ENCODE measurements at places on chromosomes 5 and 9.

DNA sequence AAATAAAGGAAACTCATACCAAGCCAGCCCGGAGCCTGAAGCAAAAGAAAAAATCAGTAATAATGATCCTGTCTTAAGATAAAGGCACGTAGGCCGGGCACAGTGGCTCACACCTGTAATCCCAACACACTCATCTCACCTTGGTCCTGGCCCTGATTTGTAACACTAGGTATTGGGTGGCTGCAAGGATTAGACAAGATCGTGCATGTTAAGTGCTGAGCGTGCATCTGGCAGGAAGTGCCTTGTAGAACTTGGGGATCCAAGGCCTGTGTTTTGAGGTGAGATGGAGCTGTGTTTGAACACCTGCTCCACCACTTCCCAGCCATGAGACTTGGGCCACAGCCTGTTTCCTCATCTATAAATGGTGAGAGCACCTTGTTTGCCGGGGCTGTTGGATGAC lies 41.5 kb downstream of the SPRY4 start:
- no peak for DNase-seq
- no peak overlapping the region for H3K4me3 ChIP-seq
- peaks cover 9% of the 10 kb centered on the region for H3K4me1 ChIP-seq
- H3K36me3 ChIP-seq = no peaks in the 10 kb centered on the region
- H3K27me3 ChIP-seq = no peaks in the 10 kb centered on the region

DNA sequence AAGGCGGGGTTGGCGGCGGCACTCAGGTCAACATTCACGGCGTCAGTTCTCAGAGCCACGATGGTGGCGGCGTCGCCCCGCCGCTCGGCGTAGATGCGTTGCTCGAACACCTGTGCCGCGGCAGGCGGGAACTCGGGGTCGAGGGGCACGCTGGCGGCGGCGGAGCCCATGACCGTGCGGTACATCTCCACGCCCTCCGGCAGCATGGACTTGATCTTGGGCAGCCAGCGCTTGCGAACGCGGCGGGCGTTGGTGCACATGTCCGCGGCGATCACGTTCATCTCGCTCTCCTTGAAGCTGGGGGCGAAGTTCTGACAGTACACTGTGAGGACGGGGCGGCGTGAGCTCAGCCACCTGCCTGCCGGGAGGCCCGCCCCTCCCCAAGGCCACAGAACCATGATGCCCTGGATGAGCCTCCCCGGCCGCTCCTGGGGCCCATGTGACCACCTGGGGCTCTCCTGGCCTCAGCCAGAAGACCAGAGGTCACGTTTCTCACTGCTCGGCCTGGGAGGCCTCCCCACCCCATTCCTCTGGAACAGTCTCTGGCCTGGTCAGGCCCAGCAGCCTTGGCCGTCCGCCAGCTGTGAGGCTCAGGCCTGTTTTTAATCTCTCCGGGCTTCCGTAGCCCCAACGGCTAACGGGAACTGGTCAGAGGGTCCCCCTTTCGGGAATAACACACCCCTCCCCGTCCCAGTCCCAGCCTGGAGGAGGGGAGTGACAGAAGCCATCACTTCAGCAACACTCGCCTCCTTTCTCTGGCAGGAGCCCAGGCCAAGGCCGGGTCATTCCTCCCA lies 50.7 kb upstream of the UBAC1 start:
- no peak overlapping the region for H3K4me3 ChIP-seq
- H3K36me3 ChIP-seq = no peaks in the 10 kb centered on the region
- no peaks in the 10 kb centered on the region for H3K4me1 ChIP-seq
- no peak overlapping the region for H3K27ac ChIP-seq

- no peak overlapping the region for H3K4me3 ChIP-seq
- H3K27me3 ChIP-seq = no peaks in the 10 kb centered on the region
- no peak overlapping the region for H3K27ac ChIP-seq
- no peak for DNase-seq
- H3K4me1 ChIP-seq = no peaks in the 10 kb centered on the region
Measured at GRCh38 chr9:84642553-84643141, 26.9 kb upstream of the NTRK2 start.

DNA sequence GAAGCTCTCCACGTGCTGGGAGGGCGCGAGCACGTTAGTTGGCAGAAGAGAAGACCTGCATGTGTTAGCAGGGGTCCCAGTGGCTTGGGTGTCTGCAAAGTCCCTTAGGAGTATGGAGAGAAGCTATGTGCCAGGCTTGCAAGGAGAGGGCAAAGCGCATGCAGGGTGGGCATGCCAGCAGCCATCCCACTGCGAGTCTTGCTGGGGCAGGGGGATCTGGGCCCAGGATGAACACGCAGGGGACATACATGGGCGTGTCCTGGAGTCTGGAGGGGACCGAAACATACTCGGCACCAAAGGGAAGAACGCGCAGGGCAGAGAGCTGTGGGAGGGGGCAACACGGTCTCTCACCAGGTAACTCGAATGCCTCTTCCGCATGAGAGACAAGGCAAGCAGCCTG lies 43.6 kb upstream of the IPPK start:
- no peak overlapping the region for H3K4me3 ChIP-seq
- peaks cover 20% of the 10 kb centered on the region for H3K4me1 ChIP-seq
- H3K36me3 ChIP-seq = peaks cover 34% of the 10 kb centered on the region
- H3K27ac ChIP-seq = no peak overlapping the region
- DNase-seq = peak; percentile 54
- H3K27me3 ChIP-seq = no peaks in the 10 kb centered on the region

DNA sequence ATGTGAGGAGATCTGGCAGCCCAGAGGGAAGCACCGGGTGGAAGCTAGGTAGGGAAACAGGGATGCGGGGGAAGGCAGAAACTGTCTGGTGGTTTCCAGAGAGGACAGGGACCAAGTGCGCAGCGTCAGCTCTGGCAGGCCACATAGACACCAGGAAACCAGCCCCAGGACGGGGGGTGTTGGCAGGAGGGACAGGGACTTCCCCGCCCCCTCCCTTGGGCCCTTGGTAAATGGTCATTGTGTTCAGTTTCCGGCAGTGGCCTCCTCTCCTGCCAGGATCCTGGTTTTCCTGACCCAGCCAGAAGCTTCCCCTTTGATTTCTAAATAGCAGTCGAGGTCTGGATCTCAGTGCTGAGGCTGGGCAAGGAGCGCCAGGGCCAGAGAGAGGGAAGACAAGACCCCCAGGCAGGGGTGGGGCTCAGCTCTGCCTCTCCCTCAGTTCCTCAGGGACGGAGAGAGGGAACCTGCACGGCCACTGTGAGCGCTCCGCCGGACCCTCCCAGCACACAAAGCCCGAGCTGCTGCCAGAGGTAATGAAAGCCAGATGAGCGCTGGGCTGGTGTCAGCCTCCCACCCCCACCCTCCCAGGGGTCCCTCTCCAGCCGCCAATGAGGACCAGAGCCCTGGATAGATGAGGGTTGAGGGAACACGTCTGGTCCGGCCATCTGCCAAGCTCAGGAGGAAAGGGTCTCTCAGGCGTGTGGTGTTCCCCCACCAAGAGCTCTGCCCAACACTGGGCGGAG lies 1.8 kb downstream of the RALGDS start:
- H3K4me3 ChIP-seq = peak overlapping the region; percentile 84
- no peak for DNase-seq
- H3K27me3 ChIP-seq = no peaks in the 10 kb centered on the region
- peaks cover 12% of the 10 kb centered on the region for H3K36me3 ChIP-seq

DNA sequence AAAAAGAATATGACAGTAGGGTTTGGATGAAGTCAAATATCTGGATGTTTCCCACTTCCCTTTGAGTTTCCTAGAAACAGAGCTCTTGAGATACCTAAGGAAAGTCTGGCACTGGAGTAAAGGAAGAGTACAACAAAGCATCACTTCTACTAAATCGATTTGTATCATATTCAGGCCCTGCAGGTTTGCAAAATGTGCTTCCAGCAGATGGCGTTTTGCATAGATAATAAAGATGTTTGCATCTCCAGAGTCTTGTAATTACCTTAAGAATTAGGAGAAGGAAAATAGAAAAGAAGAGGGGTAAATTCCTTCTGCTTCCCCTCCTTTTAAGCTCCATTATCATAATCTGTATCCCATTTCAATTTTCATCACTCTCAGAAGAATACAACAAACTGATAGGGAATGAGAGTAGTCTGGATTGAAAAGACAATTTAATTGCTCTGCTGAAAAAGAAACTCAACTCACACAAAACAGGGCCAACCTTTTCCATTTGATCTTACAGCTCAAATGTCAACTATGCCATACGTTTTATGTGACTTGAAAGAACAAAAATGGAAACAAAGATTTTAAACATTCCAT lies 380.4 kb downstream of the PTPRD start:
- no peak overlapping the region for H3K27ac ChIP-seq
- no peaks in the 10 kb centered on the region for H3K27me3 ChIP-seq
- no peaks in the 10 kb centered on the region for H3K36me3 ChIP-seq
- no peak for DNase-seq
- H3K4me3 ChIP-seq = no peak overlapping the region

- H3K27ac ChIP-seq = no peak overlapping the region
- H3K27me3 ChIP-seq = peaks cover 34% of the 10 kb centered on the region
- no peak for DNase-seq
Measured at GRCh38 chr9:127154003-127154389, 31.6 kb upstream of the ANGPTL2 start.

DNA sequence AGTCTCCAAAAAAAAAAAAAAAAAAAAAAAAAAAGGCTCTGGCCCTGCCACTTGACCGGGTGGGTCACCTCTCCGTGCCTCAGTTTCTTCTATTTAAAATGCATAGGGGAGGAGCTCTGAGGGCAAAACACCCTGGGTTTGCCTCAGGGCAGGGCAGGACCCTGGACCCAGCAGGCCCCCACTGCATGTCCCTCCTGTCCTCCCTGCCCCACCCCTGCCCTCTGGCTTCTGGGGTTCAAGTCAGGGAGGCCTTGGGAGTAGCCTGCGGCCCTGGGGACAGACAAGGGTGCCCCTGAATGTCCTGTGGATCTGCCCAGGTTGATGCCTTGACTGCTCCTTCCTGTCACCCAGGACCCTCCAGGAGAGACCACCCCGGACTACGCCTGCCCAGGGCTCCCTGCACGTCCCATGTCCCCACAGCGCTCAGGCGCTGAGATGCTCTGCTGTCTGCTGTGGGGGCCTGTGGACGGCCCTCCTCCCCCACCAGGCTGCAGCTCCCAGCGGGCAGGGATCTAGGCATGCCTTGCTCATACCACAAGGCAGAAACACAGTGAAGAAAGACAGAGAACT lies 35.4 kb downstream of the ADAMTS2 start:
- no peak overlapping the region for H3K4me3 ChIP-seq
- H3K4me1 ChIP-seq = no peaks in the 10 kb centered on the region
- no peak overlapping the region for H3K27ac ChIP-seq
- H3K36me3 ChIP-seq = no peaks in the 10 kb centered on the region
- no peaks in the 10 kb centered on the region for H3K27me3 ChIP-seq

GRCh38 chr5:100840789-100841188 lies 62.3 kb downstream of the ST8SIA4 start:
- peak overlapping the region; percentile 95 for H3K27ac ChIP-seq
- peaks cover 51% of the 10 kb centered on the region for H3K4me1 ChIP-seq
- H3K27me3 ChIP-seq = no peaks in the 10 kb centered on the region
- peak overlapping the region; percentile 74 for H3K4me3 ChIP-seq
- DNase-seq = no peak

DNA sequence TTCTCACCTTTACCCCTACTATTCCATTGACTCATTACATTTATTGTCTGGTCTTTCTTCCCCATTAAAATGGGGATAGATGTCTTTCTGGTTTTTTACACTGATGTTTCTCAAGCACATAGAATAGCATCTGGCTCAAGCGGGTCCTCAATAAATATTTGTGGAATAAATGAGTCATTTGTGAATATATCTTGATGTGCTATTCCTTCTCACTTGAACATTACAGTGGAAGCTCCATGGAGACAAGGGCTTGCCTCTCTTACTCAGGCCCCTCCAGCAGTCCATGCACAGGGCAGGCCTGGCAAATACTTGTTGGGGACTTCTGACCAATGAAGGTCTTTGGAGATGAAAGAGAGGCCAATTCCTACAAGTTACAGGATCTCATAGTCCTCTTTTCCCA lies 151.7 kb upstream of the TAS2R1 start:
- H3K4me1 ChIP-seq = no peaks in the 10 kb centered on the region
- DNase-seq = no peak
- no peaks in the 10 kb centered on the region for H3K36me3 ChIP-seq
- H3K27ac ChIP-seq = no peak overlapping the region

- DNase-seq = no peak
- H3K36me3 ChIP-seq = no peaks in the 10 kb centered on the region
- no peak overlapping the region for H3K4me3 ChIP-seq
- peaks cover 7% of the 10 kb centered on the region for H3K27me3 ChIP-seq
- no peaks in the 10 kb centered on the region for H3K4me1 ChIP-seq
Measured at GRCh38 chr5:149475777-149476176, 75.5 kb downstream of the CSNK1A1 start.

GRCh38 chr5:16477541-16477940 lies 11.9 kb upstream of the ZNF622 start:
- no peaks in the 10 kb centered on the region for H3K27me3 ChIP-seq
- peaks cover 3% of the 10 kb centered on the region for H3K4me1 ChIP-seq

- H3K27ac ChIP-seq = no peak overlapping the region
- DNase-seq = no peak
- H3K4me3 ChIP-seq = no peak overlapping the region
- peaks cover 18% of the 10 kb centered on the region for H3K27me3 ChIP-seq
Measured at GRCh38 chr5:168874713-168875380, 295.7 kb upstream of the PANK3 start.

DNA sequence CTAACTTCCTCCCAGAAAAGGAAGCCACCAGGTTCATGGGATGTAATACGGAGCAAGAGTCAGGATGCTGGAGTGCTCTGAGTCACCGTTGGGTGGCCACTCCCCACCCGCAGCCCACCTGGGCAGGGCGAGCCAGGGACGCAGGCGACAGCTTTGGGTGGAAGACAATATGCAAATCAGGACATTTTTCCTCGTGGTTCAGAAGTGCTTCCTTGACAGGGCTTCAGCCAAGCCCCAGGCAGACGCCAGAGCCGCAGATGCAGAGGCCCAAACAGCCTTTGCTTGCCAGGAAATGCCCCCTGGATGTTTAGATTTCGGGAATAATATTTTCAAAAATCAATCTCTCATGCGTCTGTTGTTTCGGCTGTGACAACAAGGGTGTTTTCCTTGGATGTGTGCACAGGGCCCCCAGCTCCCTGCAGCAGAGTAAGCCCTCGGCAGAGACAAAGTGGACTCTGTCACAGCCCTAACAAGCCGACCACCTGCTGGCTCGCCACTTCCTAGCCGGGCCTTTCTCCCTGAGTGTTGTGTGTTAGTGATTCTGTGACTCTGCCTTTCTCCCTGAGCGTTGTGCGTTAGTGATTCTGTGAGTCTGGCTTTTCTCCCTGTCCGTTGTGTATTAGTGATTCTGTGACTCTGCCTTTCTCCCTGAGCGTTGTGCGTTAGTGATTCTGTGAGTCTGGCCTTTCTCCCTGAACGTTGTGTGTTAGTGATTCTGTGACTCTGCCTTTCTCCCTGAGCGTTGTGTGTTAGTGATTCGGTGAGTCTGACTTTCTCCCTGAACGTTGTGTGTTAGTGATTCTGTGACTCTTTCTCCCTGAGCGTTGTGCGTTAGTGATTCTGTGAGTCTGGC lies 11.8 kb upstream of the SLC9A3 start:
- no peak overlapping the region for H3K4me3 ChIP-seq
- H3K27ac ChIP-seq = no peak overlapping the region
- peaks cover 8% of the 10 kb centered on the region for H3K27me3 ChIP-seq
- no peaks in the 10 kb centered on the region for H3K36me3 ChIP-seq
- H3K4me1 ChIP-seq = no peaks in the 10 kb centered on the region

- H3K4me1 ChIP-seq = peaks cover 17% of the 10 kb centered on the region
- no peaks in the 10 kb centered on the region for H3K27me3 ChIP-seq
- H3K4me3 ChIP-seq = no peak overlapping the region
- no peak overlapping the region for H3K27ac ChIP-seq
Measured at GRCh38 chr5:91168859-91169258, 214.3 kb downstream of the ARRDC3 start.

GRCh38 chr5:172150514-172151425 lies 37.3 kb downstream of the STK10 start:
- peaks cover 67% of the 10 kb centered on the region for H3K36me3 ChIP-seq
- peak overlapping the region; percentile 75 for H3K4me3 ChIP-seq
- H3K4me1 ChIP-seq = peaks cover 44% of the 10 kb centered on the region
- DNase-seq = peak; percentile 75
- peak overlapping the region; percentile 88 for H3K27ac ChIP-seq
- no peaks in the 10 kb centered on the region for H3K27me3 ChIP-seq
